ENCODE measurements at places on chromosomes 16 and 17.
A peak's percentile ranks its signal among the peaks of the same experiment; 100 is the strongest.

GRCh38 chr17:57016071-57016763, 38.3 kb downstream of the SCPEP1 start:
- no peak overlapping the region for H3K27ac ChIP-seq
- H3K27me3 ChIP-seq: no peaks in the 10 kb centered on the region
- H3K36me3 ChIP-seq: no peaks in the 10 kb centered on the region
- DNase-seq: no peak

DNA sequence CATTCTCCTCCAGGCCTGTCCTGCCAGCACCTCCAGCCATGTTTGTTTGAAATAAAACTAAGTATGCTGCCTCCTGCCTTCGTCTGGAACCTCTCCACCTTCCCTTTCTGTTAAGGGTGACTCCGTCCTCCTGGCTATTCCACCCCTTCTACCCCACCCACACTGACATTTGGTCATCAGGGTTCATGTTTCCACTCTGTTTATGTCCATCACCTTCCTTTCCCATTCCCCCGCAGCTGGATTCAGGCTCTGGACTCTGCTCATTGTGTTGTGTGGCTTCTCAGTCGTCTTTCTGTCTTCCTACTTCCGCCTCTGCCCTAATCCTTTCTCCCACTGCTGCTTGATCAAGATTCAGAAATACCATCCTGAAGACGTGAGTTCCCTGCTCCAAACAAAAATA, 28.6 kb downstream of the EPN2 start:
- no peak overlapping the region for H3K27ac ChIP-seq
- no peaks in the 10 kb centered on the region for H3K27me3 ChIP-seq
- H3K4me3 ChIP-seq: no peak overlapping the region
- peaks cover 21% of the 10 kb centered on the region for H3K4me1 ChIP-seq

DNA sequence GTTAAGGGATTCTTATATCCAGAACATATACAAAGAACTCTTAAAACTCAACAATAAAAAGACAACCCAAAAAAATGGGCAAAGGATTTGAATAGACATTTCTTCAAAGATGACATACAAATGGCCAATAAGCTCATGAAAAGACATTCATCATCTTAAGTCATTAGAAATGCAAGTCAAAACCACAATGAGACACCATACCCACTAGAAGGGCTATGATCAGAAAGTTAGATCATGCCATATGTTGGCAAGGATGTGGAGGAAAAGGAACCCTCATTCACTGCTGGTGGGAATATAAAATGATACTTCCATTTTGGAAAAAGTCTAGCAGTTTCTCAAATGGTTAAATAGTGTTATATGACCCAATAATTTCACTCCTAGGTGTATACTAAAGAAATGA, 9.4 kb downstream of the PLD6 start:
- H3K4me1 ChIP-seq: peaks cover 4% of the 10 kb centered on the region
- no peak for DNase-seq
- no peaks in the 10 kb centered on the region for H3K27me3 ChIP-seq
- H3K27ac ChIP-seq: no peak overlapping the region
- H3K36me3 ChIP-seq: no peaks in the 10 kb centered on the region
- H3K4me3 ChIP-seq: no peak overlapping the region

DNA sequence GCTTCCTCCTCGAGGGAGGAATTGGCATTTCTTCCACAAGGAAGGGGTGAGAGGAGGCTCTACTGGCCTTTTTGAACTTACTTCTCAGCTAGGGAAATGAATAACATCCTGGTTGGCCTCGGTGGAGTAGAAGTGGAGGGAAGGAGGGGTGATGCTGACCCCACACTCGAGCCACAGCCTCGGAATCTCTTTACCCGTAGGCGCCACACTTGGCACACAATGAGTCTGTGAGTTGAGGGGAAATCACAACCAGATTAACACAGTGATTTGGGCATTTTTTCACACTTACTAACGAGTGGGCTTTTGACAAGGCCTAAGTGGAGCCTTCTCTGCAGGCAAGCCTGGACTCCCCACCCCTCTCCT, 47.3 kb upstream of the TBX2 start:
- no peak overlapping the region for H3K27ac ChIP-seq
- H3K36me3 ChIP-seq: no peaks in the 10 kb centered on the region
- H3K27me3 ChIP-seq: no peaks in the 10 kb centered on the region
- H3K4me3 ChIP-seq: no peak overlapping the region
- H3K4me1 ChIP-seq: no peaks in the 10 kb centered on the region

DNA sequence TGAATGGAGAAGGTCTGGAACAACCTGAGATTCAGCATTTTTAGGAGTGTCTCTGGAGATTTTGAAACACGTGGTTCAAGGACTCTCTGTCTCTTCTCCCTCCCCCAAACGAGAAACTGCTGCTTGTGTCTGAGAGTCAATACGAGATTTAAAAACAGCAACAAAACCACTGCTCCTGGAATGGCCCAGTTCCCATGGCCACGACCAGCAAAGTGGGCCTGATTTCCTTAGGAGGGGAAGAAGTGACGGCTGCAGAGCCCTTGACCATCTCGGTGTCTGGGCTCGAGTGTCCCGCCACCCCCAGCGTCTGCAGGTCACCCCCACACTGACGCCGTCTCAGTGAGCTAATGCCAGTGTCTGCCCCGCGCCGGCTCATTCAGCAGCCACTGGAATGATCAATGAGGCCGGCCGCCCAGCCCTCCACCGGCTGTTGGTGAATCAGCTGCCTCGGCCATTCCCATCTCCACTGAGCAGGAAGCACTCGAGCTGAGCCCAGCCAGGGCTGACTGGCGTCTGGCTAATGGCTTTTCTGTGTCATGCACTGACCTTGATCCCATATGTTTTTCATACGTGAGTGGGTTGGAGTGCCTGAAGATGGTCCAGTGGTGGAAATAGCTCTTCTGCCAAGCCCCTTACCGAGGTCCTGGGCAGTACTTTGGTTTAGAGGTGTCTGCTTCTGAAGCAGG, 151.8 kb downstream of the PITPNC1 start:
- peak; percentile 92 for DNase-seq
- H3K4me3 ChIP-seq: peak overlapping the region; percentile 46
- no peaks in the 10 kb centered on the region for H3K36me3 ChIP-seq
- H3K27me3 ChIP-seq: no peaks in the 10 kb centered on the region
- peak overlapping the region; percentile 89 for H3K27ac ChIP-seq
- peaks cover 23% of the 10 kb centered on the region for H3K4me1 ChIP-seq

All from astrocyte (in vitro differentiated cells and primary cell).